ENCODE measurements at places on chromosomes 11 and 22. TPM values are rescaled to one million over a fixed set of nuclear protein-coding genes. Genes with fewer than 3 reads are reported as not detected.

The SNX15 gene
- 22.8 TPM for total RNA-seq

The GAB4 gene
- not detected for total RNA-seq

The ABCG4 gene
- total RNA-seq, result under 0.01 TPM

- no peak for DNase-seq
Observed at GRCh38 chr22:32837803-32838202, 36.3 kb downstream of the TIMP3 start.

- DNase-seq, result no peak
Observed at GRCh38 chr11:69483691-69484426, 2.4 kb downstream of the LINC01488 start.

DNA sequence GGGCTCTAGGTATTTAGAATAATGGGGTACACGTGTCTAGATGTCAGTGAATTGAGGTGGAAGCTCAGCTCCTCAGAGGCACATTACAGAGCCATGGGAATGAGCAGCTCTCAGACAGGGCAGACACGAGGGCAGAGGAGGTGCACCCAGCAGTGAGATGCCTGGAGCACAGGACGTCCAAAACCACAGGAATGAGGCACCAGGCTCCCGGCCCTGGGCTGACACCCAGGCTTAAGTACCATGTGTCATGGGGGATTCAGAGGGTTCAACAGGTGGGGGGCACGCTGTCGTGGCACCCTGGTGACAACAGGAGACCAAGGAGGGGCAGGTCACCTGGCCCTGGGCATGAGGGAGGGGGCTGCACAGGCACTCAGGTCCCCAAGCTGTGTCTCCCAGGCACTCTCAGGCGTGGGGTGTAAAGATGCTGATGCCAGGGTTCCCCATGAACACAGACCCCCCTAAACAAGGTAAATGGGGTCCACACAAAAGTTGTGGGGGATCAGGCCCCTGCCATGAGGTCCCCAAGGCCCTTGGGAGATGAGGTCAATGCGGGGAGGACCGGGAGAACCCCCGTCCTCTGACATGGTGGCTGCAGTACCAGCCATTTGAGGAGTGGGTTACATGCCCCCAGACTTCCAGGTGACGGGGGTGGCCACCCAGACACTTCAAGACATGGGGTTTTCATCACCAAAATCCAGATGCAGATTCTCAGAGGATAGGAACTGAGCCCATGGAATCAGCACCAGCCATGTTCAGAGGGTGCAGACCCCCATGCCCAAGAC, 5.6 kb upstream of the SYT8 start:
- no peak for DNase-seq

- DNase-seq, result no peak
Observed at GRCh38 chr11:114015117-114015516, 40.2 kb downstream of the HTR3A start.

DNA sequence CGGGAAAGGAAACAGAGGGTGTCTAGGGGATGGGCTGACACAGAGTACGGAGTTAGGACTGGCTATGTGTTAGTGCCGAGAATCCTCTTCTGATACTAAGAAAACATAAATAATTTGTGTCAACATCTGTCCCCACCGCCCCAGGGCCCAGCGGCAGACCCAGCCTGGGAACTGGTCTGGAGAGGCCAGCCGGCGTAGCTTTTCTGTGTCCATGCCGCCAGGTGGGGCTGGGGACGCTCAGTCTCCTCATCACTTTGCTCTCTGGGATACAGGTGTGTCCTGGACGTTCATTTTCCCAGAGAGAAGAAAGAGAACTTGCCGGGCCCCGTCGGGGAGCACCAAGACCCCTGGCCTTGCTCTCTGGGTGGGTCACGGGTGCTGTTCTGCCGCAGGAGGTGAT, 54.7 kb downstream of the WNT7B start:
- DNase-seq, result no peak
